Foreskin keratinocyte (primary cell): ENCODE measurements at places on chromosomes 12 and 14.

- DNase-seq = no peak
Observed at GRCh38 chr12:16198884-16199283, 78.6 kb downstream of the SLC15A5 start.

DNA sequence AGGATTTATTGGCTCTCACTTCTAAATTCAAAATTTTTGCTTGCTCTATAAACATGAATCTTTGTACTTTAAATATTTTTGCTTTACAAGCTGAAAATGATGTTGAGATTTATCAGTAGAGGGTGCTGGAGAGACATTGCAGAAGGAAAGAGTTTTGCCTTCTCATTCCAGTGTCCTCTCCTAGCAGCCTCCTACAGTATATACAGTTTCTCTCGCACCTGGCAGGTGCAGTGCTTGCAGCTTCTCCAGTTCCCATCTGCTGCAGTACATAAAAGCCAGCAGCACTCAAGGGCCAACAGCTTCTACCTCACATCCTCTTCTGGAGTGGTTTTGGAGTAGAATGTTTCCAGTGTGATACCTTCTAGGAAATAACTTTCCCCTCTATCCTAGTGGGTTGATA is 601.8 kb upstream of the ATXN7L3B start:
- DNase-seq = peak; percentile 23

GRCh38 chr14:95432144-95433093 is 84.0 kb downstream of the SYNE3 start:
- no peak for DNase-seq

DNA sequence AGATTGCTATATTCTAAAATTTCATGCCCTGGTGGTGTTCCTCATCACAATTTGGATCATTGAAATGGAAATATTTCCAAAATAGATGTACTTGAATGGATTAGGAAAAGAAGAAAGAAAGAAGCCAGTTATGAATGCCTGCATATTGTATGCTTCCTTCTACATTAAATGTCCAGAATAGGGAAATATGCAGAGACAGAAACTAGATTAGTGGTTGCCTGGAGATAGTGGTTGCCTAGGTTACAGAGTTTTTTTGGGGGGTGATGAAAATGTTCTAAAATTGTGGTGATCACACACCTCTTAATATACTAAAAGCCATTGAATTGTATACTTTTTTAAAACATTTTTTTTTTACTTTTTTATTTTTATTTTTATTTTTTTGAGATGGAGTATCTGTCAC is 18.0 kb downstream of the TUBA1A start:
- no peak for DNase-seq

- DNase-seq = no peak
Observed at GRCh38 chr12:50164963-50165362, 2.2 kb downstream of the CERS5 start.

- DNase-seq = no peak
Observed at GRCh38 chr12:132067182-132067581, 76.9 kb downstream of the DDX51 start.

DNA sequence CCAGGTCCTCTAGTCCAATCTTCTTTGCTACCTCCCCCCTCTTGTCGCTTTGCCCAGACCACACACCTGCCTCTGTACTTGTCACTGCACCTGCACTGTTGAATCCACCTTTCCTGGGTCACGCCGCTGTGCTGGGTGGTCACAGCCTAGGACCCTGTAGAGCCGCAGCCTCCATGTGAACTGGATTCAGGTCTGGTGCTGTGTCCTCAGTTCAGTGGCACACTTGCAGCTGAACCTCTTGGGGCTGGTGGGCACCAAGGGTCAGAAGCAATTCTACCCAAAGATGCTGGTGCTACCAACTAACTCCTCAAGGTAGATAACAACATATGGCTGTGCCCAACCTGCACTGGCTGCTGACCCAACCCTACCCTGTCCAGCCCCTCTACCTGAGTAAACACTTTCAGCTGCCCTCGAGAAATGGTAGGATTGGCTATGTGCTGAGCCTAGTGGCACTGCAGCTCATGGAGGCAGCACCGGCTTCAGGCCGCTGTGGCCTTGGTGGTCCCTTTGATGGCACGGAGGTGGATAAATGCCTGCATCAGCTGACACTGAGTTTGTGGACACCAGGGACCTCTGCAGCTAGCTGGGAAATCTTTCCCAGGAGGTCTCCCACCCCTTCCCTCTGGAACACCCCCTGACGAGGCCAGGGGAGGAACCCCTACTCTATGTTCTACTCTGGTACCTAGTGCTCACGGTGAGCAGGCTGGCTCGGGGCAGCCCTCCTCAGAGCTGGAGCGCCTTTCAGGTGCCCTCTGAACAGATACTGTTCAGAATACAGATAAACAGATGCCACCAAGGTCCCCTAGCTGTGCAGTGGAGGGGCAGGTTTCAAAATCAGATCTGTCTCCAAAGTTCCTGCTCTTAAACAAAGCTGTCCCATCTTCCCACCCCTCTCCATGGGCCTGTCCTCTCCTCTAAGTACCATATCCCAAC is 14.3 kb downstream of the AGAP2 start:
- no peak for DNase-seq

- DNase-seq = no peak
Observed at GRCh38 chr14:95831041-95831440, 45.6 kb upstream of the TUNAR start.

DNA sequence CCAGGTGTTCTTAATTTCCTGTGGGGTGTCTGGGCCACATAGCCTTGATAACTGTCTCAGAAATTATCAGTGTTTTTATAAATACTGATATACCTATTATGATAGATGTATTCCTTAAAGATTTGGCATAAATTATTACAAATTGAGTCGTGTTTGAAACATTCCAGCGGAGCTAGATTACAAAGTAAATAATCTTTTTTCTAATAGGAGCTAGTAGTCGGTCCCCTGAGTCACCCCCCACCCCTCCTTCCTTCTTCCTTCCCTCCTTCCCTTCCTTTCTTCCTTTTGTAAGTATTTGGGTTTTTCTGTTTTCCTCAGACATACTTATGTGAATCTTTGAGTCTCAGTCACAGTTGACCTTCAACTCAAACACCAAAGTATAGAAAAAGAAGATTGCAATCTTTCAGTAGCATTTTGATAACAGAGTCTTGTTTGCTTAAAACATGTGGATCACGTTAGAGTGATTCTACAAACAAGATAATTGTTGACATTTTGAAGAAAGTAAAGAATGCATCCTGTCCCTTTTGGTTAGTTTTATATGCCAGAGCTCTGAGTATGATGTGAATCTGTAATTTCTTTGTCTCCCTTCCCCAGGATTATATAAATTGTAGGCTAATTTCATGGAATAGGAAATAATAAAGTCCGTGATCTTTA is 264.0 kb downstream of the FUT8 start:
- DNase-seq = no peak

GRCh38 chr12:12366701-12367481 is 10.0 kb downstream of the BORCS5 start:
- no peak for DNase-seq

GRCh38 chr14:58914279-58914855 is 274.1 kb upstream of the DAAM1 start:
- no peak for DNase-seq

GRCh38 chr12:92295523-92295922 is 149.9 kb upstream of the BTG1 start:
- DNase-seq = no peak

DNA sequence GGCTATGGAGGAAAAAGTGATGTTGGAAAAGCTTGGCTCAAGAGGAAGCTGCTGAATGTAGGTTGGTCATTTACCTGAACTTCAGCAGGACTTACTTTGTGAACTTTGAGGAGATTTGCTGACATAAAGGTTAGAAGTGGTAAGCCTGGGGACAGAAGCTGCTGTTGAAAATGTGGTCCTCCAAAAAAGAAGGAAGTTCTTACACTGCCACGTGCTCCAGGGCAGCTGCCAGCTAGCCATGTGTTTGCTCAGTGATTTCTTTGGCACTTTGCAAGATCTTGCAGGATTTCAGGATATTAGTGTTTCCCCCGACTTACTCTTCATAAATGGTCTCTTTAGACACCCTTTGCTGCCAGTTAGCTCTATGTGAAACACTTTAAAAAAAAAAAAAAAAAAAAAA is 14.8 kb upstream of the DYRK2 start:
- DNase-seq = no peak

DNA sequence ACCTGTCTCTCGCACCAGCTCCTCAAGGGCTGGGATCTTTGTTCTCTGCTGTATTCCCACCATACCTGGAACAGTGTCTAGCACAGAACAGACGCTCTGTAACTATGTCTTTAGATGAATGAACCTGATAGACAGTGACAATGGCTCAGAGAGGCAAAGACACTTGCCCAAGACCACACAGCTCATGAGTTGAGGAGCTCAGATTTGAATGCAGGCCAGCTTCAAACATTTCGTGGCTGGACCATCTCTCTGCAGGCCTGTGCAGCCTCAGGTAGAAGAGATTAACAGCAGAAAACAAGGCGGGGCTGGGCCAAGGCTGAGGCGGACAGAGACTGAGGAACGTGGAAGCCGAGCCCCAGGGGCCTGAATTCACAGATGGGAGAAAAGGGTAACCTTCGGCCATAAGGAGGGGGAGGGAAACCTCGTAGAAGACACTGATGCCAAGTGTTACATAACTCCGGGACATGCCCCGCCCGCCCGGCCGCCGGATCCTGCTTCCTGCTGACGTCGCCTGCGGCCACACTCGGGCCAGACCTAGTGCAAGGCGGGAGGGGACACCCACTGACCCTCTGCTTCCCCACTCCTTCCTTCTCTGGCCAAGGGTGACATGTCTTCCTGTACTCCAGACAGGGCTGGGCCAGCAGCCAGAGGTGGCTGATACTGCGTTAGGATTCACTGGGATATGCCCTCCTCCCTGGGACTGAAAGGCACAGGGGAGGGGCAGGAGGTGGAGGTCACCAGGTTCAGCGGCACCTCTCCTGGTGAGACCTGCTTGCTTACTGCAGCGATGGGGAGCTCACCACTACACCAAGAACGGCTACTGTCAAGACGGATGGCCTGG is 86.8 kb downstream of the RFLNA start:
- DNase-seq = peak; percentile 67

DNA sequence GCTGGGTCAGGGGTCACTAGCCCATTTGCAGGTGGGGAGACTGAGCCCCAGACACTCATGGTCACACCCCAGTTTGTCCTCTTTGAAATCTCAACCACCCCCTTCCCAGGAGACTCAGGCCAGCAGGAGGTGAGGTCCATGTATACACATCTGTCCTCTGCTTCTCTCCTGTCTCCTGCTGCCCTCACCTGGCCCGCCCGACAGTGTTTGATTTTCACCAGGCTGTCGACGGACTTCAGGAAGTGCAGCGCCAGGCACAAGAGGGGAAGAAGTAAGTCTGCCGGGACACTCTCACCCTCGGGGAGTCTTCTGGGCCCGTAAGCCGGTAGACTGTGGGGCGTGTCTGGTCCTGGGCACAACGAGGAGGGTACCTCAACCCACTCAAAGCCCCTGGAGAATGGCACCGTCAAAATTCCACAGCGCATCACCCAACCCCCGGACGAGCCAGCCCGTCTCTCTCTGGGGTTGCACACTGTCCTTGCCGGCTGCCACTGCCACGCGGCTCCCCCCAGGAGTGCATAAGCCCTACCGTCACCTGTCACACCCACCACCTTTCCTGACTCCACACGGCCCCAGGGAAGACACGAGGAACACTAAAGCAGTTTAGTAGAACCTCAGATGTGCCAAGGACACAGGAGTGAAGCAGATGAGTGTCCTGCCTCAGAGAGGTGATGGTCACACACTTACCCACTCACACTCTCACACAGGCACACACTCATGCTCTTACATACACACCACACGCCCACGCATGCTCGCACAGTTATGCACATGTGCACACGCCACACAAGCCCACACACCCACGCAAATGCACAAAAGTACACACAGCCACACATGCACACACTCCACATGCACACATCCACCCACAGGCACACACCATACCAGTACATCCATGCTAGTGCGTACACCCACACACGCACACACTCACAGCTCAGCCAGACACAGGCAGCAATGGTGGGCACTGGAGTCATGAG is 13.1 kb upstream of the SIVA1 start:
- no peak for DNase-seq

- peak; percentile 56 for DNase-seq
Observed at GRCh38 chr12:106139422-106140171, 843 bp upstream of the NUAK1 start.

- no peak for DNase-seq
Observed at GRCh38 chr12:3913278-3913677, 40.1 kb upstream of the PARP11 start.

DNA sequence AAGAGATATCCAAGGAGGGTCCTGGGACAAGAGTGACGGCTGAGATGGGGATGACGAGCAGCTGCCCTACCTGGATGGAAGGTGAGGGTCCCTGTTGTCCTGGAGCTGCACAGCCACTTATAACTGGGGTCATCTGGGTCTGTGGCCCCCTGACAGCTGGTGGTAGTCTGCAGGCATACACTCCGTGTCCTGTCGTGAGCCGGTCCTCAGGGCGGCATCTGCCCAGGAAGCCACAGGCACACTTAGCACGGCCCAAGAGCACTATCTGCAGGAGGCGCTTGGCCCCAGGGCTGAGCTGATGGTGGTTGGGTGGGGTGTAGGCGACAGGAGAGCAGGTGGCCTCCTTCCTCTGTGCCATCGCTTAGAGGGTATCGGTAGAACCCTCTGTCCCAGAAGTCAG is 248.1 kb downstream of the CACNA1C start:
- no peak for DNase-seq

- peak; percentile 98 for DNase-seq
Observed at GRCh38 chr14:75242546-75243273, 35.9 kb upstream of the FOS start.

DNA sequence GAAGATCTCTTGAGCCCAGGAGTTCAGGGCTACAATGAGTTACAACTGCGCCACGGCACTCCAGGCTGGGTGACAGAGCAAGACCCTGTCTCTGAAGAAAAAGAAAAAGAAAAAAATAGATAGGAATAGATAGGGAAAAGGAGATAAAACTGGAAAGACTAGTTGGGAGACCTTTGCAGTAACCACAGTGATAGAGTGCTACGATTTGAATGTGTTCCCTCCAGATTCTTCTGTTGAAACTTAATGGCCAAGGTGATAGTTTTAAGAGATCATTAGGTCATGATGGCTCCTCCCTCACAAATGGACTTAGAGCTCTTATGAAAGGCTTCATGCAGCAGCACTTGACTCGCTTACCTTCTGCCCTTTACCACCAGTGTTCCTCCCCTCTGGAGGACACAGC is 13.5 kb upstream of the ATF1 start:
- no peak for DNase-seq

- no peak for DNase-seq
Observed at GRCh38 chr12:15304296-15304695, 18.0 kb upstream of the PTPRO start.

GRCh38 chr14:100680439-100681051 is 46.1 kb upstream of the DLK1 start:
- no peak for DNase-seq
